ENCODE measurements at places on chromosomes 2 and 18. TPM values are rescaled to one million over a fixed set of nuclear protein-coding genes. Genes with fewer than 3 reads are reported as not detected.

Gene EVA1A
- 50.7 TPM for total RNA-seq

Gene NT5DC4
- not detected for total RNA-seq

Gene GATA6
- total RNA-seq, result 27.4 TPM

Gene TAF4B
- 3.0 TPM for total RNA-seq

Gene OST4
- 815 TPM for total RNA-seq

Gene CHRNG
- 3.3 TPM for total RNA-seq

Gene CCDC178
- 1.7 TPM for total RNA-seq

Gene BCL11A
- 2.5 TPM for total RNA-seq

Gene RANBP2
- total RNA-seq, result 36.3 TPM

Gene AQP12B
- total RNA-seq, result not detected

Gene SERPINB4
- 0.64 TPM for total RNA-seq

Gene SEPTIN10
- total RNA-seq, result 51.9 TPM

Gene RAX
- total RNA-seq, result not detected

Gene RGPD4
- not detected for total RNA-seq

Gene MALL
- total RNA-seq, result 1.6 TPM

Gene SCN3A
- not detected for total RNA-seq

Gene UXS1
- 61.7 TPM for total RNA-seq

Gene TUBA3E
- not detected for total RNA-seq

Gene RRM2
- total RNA-seq, result 60.6 TPM

Gene THUMPD2
- 4.9 TPM for total RNA-seq

Gene DAW1
- total RNA-seq, result 0.32 TPM

Gene IL36B
- total RNA-seq, result not detected

Gene SERPINB11
- not detected for total RNA-seq

Gene HOXD12
- total RNA-seq, result not detected

Gene CTAGE1
- not detected for total RNA-seq

Data from epithelial cell of alveolus of lung (primary cell).